ENCODE measurements at places on chromosomes 11 and 22. TPM values are rescaled to one million over a fixed set of nuclear protein-coding genes. Genes with fewer than 3 reads are reported as not detected.

MS4A15 gene
- not detected for total RNA-seq

PATE2 gene
- total RNA-seq = not detected

TRIM66 gene
- total RNA-seq = 5.6 TPM

CNGA4 gene
- total RNA-seq = 0.21 TPM

PRSS23 gene
- total RNA-seq = 8.3 TPM

OR8G5 gene
- total RNA-seq = not detected

KRTAP5-8 gene
- not detected for total RNA-seq

IL17REL gene
- total RNA-seq = not detected

FXYD2 gene
- 5.7 TPM for total RNA-seq

GGTLC3 gene
- not detected for total RNA-seq

WNT11 gene
- total RNA-seq = 0.94 TPM

DTX4 gene
- 5.2 TPM for total RNA-seq

APOL4 gene
- not detected for total RNA-seq

ADM2 gene
- 0.31 TPM for total RNA-seq

CST6 gene
- not detected for total RNA-seq

POU2AF2 gene
- not detected for total RNA-seq

TBC1D22A gene
- 14.1 TPM for total RNA-seq

ANO5 gene
- total RNA-seq = 0.63 TPM

B3GAT1 gene
- total RNA-seq = 0.73 TPM

KIRREL3 gene
- 0.10 TPM for total RNA-seq

ENTHD1 gene
- total RNA-seq = 0.10 TPM

ABCC8 gene
- under 0.01 TPM for total RNA-seq

IGLL1 gene
- total RNA-seq = 0.31 TPM

LRRC56 gene
- 0.94 TPM for total RNA-seq

MAP6 gene
- total RNA-seq = not detected

SLC35F2 gene
- 6.8 TPM for total RNA-seq

MMP27 gene
- total RNA-seq = not detected
